ENCODE measurements at places on chromosomes 11 and 22.

DNA sequence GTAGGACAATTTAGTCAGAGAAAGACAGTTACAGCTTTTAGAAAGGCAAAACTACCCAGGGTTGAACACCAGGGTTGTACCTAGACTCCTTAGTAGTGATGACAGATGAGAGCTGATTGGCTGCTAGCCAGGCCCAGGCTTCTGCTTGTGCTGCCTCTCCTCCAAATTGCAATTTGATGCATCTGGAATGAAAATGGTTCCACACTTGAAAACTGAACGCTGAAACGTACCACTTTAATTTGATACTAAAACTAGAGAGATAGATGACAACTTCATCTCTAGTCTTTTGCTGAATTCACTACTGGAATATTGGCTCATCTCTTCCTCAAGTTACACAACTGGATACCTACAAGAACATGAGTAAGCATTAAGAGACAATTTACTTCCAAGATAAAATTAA, 19.2 kb upstream of the FNBP4 start:
- DNase-seq: no peak

GRCh38 chr22:49763696-49764095, 64.0 kb downstream of the BRD1 start:
- DNase-seq: no peak

- no peak for DNase-seq
These were observed 467.7 kb upstream of the FAT3 start for GRCh38 chr11:91756829-91757480.

- DNase-seq: no peak
These were observed 14.2 kb upstream of the PRAME start for GRCh38 chr22:22573047-22573889.

DNA sequence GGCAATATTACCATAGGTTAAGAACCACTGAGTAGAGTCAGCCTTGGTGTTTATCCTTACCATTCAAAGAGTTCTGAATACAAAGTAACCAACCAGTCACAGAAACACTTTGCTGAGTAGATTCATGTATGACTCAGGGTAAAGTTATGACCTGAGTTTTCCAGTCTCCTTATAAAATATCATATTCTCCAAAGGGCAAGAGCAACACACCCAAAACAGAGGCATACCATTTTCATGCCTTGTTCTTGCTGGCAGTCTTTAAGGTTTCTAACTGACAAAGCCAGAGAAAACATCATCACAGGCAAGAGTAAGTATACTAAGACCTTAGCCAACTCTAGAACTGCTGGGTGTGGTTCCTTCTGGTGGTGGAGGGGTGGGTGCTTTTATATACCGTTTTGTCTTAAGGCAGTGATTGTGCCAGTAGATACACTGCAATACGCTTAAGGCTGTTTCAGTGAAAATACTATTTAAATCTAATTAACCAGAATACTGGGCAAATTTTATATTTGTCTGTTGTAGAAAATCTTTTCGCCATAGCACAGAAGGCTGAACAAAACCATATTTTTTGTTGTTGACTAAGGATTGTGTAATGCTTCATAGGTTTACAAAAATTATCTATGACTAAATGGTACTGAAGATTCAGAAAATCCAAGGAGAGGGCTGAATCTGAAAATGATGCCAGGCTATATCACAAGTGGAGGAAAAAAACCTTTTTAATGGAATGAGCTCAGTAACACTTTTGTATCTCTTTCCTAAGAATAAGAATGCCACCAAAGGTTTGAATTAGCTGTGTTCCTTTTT, 3.0 kb downstream of the ATL3 start:
- no peak for DNase-seq
